Activated CD8-positive, alpha-beta memory T cell treated with anti-CD3 and anti-CD28 coated beads for 48 hours (primary cell): ENCODE measurements at places on chromosomes 6 and 20.

- no peak for DNase-seq
Measured at GRCh38 chr6:26305641-26305969, 59.4 kb upstream of the BTN3A2 start.

DNA sequence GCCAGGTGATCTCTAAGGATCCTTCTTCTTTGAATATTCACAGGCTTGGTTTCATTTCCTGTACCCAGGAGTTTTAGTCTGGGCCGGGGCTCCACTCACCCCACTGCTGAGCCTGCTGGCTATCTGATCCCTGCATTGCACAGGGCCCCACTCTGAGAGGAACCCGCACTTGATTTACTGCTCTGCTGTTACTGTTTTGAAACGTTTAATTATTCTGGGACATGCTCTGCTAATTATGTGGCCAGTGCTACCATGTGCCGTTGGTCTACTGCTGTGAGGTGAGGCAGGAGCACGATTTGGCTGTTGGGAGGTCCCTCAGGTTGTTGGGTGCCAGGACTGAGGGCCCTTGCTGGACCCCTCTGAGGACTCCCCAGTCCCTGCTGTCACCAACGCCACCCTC is 108.7 kb upstream of the SIRPA start:
- no peak for DNase-seq

GRCh38 chr6:140825731-140826130 is 1307.0 kb upstream of the GJE1 start:
- DNase-seq, result no peak

DNA sequence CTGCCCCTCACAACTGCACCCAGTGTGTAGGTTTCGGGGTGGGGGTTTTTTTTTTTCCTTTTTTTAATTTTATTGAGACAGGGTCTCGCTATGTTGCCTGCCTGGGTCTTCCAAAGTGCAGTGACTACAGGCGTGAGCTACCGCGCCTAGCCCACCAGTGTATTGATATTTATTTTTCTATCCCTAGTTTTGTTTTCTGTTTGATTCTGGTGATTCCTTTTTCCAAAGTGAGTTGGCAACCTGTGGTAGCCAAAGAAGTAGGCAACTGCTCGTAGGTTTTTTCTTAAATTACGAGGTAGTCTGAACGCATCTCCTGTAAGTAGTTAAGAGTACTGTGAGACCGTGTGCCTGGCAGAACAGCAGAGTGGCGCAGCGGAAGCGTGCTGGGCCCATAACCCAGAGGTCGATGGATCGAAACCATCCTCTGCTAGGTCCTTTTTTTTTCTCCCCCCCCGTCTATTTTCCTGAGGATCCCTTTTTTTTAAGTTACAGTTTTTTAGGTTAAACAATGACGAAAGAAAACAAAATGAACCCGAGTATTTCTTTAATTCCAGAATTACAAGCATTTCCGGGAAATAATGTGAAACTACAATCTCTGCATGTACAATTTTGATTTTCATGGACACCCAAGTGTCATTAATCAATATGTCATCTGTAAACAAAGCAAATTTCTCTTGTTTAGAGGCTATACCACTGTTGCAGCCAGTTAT is 78.7 kb upstream of the BTN3A2 start:
- peak; percentile 71 for DNase-seq

DNA sequence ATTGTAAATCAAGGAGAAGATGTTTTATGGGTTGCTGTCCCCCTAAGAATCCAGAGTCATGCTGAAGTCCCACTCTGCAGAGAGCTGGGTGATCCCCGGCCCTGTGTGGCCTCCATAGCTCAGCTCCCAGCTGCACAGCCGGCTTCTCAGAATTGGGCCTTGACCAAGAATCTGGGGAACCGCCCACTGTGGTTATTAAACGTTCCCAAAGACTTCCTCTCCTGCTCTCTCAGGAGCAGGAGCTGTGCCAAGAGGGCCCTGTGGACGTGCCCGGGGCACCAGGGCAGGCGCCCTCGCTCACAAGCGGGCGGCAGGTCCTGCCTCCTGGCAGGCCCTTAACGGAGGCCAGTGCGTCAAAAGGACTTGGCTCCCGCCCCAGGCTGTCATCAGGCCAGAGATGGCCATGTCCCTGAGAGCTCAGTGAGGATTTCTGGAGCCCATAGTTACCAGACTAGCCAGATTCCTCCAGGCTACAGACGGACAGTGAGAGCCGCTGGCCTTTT is 30.4 kb downstream of the ZC3H12D start:
- no peak for DNase-seq
